ENCODE measurements at places on chromosomes 11 and 22.

DNA sequence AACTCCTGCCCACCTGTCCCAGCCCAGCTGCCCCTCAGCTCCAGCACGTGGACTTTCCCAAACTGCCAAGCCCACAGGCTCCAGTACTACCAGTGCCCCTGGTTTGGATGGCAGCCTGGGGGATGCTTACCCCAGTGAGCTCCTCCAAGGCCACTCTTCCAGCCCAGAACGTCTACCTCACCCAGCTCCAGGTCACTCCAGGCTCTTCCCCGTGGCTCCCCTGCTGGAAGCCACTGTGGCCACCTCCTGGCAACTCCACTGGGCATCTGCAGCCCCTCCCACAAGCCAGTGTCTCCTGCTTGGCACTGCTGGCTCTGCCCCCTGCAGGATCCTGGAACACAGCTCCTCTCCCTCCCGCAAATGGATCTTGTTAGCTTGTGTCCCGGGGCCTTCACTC, 29.3 kb downstream of the LMO1 start:
- no peak for DNase-seq

DNA sequence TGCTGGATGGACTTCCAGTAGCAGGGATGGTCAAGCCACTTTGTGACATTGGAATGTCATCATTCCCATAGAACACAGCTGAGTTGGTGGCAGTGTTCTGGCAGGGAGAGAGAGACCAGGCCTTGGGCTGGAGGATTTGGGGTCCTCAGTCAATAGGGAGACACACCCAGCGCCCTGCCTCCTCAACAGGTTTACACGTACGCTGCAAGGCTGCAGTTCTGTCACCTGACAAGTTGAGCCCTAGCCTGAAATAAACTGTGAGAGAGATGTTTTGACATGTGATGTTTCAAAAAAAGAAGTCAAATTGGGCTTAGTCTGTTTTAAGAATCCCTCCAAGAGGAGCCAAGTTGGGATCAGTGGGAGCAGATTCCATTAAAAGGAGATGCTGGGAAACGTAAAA, 42.9 kb upstream of the CRYBB3 start:
- DNase-seq: no peak

DNA sequence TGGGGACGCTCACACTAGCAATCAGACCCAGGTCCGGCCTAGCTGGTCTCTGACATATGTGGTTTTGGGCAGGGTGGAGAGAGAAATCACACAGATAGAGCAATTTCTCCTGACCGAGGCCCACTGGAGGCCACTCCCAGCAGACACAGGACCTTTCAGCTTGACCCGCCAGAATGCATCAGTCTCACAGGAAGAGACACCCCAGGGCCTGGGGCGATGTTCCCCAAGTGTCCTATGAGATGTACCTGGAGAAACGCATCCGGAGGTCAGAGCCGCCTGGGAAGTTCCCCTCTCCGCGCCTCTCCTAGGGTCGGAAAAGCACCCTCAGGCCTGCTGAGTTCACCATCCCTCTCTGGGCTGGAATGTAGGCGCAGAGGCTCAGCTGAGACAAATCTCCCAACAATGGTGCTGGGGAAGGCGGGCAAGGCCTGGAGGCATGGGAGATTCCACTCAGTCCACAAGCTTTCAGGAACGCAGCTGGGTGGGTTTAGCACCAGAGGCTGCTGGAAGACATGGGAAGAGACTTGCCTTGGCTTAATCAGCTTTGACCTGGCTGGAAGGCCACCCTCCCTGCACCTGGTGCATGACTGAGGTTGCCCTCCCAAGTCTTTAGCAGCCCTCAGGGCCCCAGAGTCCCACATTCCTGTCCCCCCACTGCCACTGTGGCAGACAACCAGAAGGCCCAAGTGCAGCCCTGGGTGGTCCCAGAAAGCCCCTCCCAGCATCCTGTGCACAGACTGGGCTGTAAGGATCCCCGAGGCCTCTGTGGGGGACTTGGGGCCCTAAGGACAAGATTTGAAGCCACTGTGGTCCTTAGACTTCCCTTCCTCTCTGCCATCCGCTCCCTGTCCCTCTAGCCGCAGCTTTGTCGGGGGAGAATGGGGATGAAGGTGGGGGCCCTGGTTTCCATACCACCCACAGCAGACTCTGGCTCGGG, 57.5 kb downstream of the RTL6 start:
- DNase-seq: no peak

DNA sequence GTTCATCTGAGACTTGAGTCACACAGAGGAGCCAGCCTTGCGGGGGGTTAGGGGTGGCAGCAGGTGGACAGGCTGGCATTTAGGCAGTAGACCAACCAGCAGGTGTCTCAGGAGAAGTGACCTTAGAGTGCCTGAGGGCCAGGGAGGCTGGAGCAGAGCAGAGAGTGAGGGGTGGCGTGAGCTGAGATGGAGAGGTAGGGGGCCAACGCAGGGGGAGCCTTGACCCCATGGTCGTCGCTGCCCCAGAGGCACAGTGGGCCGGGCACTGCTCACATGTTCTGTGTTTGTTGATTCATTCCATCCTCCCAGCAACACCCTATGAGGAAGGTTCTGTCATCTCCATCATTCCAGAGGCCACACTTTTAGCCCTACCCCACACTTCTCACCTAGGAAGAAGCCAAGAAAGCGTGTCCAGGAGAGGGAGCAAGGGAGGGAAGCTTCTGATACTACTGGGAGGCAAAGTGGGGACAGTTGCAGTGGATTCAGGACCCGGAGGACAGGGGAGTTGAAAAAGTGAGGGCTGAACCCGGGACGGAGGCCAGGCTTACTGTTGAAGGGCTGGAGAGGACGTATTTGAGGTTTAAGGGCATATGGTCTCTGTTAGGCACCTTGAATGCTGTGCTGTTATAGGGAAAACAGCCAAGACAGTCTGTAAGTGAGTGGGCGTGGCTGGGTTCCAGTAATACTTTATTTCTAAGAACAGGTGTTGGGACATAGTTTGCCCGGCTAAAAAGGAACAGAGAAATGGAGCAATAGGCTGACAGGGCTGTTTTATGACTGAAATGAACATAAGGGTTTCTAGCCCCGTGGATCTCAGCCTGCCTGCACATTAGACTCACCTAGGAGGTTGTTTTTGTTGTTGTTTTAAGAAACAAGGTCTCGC, 7.3 kb downstream of the SART1 start:
- peak; percentile 91 for DNase-seq

- no peak for DNase-seq
Measured at GRCh38 chr11:64834723-64835615, 9.5 kb downstream of the CDC42BPG start.

DNA sequence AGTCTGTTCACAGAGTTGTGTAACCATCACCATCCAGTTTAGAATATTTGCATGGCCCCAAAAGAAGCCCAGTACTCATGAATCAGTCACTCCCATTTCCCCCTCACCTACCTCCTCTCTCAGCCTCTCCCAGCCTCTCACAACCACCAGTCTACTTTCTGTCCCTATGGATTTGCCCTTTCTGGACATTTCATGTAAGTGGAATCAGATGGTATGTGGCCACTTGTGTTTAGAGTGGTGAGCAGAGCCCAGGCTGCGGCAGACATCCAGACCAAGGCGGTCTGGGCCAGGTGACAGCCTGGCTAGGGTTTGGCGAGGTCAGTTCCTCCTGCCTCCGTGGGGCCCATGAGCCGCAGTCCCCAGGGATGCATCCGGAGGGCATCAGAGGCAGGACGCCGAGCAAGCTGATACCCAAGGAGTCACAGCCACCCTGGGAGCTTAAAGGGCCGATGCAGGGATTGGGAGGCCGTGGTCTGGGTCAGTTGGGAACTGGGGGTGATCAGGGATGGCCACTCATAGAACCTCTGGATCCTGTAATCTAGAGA, 53.3 kb upstream of the CLDN5 start:
- no peak for DNase-seq

DNA sequence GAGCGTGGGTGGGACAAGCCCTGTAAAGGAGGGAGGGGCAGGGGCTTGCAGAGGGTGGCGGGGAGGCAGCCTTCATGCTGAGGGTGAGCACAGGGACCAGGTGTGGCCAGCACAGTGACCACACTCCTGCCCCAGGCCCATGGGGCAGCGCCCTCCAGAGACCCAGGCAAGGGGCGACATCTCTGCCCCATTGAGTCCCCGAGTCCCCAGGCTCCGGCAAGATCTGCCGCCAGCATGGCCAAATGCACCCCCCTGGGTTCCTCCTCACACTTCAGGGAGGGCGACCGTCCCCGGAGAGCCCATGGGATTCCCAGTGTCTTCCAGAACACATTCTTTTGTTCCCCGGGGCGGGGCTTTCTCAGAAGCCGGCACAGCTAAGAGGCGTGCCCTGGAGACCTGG, 362.5 kb downstream of the TBC1D22A start:
- DNase-seq: no peak

DNA sequence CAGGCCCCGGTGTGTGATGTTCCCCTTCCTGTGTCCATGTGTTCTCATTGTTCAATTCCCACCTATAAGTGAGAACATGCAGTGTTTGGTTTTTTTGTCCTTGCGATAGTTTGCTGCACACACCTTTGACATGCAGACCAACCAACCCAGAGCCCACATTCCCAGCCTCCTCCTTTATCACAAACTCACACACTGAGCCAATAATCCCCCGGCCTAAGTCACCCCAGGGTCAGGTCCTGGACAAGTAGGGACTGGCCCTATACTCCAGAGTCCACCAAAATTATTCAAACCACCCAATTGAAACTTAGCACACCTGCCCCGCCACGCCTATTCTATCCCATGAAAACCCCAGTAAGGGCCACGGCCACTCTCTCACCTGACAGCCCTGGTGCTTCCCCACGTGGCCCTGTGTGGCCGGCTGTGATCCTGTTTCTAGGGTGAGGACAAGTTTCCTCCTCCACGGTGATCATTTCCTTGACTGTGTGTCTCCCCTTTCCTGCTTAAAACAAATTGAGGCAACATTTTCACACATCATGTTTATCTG, 83.1 kb upstream of the SLC22A12 start:
- DNase-seq: no peak
